Stimulated activated CD8-positive, alpha-beta memory T cell treated with anti-CD3 and anti-CD28 coated beads, Interleukin-7, amount 100 ng/mL, for 4 hours (primary cell): ENCODE measurements at places on chromosomes 6 and 20.

- DNase-seq = no peak
Measured at GRCh38 chr6:16512544-16513290, 248.5 kb downstream of the ATXN1 start.

GRCh38 chr6:15504040-15504495, 158.8 kb downstream of the DTNBP1 start:
- DNase-seq = no peak

DNA sequence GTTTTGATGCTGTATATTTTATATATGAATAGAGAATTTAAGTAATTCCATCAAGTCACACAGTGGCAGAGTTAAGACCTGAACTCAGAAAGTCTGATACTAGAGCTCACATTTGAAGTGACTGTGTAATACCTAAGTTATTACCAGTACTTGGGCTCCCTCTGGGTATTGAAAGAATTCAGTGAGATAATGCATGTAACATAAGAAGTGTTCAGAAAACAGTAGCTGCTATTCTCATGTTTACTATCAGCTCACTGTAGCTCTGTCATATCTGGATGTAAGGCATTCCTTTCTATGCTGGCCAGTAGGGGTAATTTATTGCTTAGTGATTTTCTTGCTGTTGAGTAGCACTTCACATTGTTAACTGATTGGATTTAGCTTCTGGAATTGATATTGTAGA, 44.6 kb downstream of the NKX2-4 start:
- DNase-seq = no peak

DNA sequence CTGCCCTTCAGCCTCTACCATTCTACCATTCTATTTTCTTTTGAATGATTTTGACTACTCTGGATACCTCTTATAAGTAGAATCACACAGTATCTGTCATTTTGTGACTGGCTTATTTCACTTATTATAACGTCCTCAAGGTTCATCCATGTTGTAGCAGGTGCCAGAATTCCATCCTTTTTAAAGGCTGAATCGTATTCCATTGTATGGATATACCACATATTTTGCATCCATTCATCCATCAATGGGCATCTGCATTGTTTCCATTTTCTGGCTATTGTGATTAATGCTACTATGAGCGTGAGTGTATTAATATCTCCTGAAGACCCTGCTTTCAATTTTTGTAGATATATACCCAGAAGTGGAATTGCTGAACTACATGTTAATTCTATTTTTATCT, 105.5 kb downstream of the SYNE1 start:
- DNase-seq = no peak

- no peak for DNase-seq
Measured at GRCh38 chr20:62739067-62739466, 30.4 kb downstream of the NTSR1 start.

GRCh38 chr6:119501798-119502483, 152.4 kb upstream of the MAN1A1 start:
- no peak for DNase-seq

DNA sequence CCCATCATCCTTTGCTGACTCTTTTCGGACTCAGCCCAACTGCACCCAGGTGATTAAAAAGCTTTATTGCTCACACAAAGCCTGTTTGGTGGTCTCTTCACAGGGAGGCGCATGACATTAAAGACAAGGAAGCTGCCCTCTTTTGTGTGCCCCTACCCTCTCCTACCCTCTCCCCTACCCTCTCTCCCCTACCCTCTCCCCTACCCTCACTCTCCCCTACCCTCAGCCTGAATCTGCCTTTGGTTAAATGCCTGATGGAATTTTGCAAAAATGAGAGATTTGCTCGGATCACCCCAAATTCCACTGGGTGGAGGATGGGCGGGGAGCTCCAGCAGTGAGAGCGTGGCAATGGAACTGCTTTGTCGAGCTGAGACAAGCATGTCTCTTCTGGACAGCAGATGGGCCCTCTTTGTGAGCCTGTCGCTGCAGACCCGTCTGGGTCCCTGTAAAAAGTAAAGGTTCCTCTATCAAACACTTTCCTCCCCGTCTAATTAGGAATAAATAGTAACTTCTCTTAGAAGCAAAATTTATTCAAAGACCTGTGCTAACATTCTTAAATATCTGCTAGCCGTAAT, 76.4 kb upstream of the MLN start:
- no peak for DNase-seq

DNA sequence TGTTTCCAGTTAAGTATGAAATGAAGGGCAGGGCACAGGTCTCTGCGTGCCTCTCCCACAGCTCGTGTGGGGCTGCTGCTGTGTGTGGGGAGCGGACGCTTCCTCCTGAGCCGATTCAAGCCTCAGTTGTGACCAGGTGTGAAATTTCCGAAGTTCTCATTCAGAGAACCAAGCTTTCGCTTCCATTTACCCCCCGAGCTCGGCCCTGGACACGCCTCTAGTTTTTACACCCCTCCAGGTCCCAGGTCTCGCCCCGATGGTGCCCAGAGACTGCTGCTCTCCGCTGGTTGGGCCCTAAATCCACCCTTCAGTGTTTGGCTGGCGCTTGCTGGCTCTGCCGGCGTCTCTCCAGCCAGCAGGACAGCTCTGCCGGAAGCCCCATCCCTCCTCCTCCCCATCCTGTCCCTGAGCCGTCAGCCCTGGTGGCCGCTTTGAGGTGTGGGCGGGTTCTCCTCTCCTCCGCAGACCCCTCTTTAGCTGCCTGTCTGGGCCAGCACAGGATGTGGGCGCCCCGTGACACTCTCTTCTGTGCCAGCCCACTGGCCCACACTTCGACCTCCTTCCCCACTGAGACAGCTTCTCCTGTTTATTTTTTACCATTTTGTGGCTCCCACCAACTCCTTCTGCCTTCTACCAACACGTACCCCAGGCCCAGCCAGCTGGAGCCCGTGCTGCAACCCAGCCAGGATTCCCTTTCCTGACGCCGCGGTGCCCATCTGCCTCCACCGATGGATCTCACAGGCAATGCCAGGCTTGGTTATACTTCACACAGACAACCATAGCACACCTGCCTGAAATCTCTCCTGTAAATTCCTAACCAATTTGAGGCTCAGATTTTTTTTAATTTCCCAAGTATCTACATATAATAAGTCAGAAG, 142.8 kb downstream of the DLL1 start:
- DNase-seq = peak; percentile 66

DNA sequence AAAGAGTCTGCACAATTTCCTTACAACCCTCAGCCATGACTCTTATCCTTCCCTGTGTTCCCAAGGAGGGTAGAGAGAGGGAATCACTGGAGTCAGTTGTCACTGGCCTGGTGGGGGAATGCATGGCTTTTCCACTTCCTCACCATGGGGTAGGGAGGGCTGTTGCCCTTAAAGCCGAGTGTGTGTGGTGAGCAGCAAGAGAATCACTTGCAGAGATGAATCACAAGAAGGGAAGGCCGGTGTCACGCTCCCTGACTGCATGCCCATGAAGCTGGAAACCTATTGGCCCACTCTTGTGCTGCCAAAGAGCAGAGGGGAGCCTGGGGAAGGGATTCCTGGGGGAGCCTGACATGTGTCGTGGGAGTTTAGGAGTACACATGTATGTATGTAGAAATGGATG, 18.1 kb upstream of the BMP6 start:
- no peak for DNase-seq

DNA sequence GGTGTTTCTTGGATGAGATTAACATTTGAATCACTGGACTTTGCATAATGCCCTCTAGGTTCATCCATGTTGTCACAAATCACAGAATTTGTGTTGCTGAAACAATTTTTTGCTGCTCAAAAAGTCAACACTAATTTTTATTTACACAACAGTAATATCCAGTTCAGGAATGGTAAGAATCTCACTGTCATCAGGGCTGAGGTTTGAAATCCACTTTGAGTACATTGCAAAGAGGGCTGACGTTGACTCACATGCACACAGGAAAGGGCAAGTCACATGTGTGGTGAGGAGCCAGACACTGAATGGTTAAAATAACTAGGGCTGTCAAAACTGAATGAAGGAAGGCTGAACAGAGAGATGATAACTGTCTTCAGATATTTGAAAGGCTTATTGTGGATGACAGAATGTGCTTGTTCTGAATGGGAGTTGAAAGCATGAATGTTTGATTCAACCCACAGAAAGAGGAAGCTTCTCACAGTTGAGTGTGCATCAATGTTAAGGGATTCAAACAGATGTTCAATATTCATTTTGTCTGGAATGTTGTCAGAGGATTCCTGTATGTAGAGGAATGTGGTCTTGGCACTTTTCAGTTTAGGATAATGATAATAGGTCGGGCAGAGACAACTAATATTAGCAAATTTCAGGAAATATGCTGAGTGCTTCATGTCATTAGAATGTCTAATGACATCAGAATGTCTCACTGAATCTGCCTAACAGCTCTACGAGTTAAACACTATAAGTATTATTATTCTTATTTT, 3.6 kb upstream of the ADGRG6 start:
- DNase-seq = no peak

- DNase-seq = no peak
Measured at GRCh38 chr20:54711071-54711470, 235.7 kb downstream of the DOK5 start.

GRCh38 chr6:56671160-56671559, 28.5 kb upstream of the DST start:
- DNase-seq = no peak

GRCh38 chr6:132969196-132969595, 154.8 kb downstream of the RPS12 start:
- DNase-seq = no peak

GRCh38 chr20:60869625-60870024, 382.4 kb upstream of the CDH4 start:
- no peak for DNase-seq

DNA sequence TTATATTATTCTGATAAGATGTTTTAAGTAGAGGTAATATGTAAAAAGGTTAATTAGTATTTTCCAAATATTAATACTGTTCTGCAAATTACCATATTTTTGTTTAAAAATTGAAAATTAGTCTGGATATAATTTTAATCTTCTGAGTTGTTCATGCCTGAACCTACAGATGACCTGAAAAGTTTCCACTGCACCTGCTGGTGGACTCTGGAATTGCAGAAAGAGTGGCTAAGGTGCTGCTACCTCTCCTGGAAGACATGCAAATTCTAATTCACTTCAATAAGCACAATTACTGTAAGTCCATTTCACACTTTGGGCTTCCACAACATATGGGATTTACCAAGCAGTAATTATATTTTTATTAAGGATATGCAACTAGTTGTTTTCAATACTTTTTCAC, 77.7 kb upstream of the OLIG3 start:
- DNase-seq = peak; percentile 43

DNA sequence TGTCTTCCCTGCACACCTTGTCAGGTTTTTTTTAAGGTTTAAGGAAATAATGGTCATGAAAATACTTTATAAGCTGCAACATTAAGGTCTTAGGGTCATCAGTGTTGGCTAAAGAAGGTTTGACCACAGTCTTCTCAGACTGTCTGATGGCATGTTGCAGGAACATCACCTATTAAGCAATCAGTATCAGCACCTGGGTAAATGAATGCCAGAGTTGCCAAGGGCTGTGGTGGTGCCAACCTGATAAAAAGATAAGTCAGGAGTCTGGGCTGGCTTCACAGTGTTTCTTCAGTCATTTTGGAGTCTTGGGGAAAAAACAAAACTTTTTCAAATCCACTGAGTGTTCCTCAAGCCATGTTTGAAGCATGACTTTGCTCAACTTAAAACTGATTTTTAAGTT, 61.5 kb upstream of the VSTM2L start:
- DNase-seq = no peak

GRCh38 chr6:27062755-27063154, 184.7 kb upstream of the PRSS16 start:
- no peak for DNase-seq

DNA sequence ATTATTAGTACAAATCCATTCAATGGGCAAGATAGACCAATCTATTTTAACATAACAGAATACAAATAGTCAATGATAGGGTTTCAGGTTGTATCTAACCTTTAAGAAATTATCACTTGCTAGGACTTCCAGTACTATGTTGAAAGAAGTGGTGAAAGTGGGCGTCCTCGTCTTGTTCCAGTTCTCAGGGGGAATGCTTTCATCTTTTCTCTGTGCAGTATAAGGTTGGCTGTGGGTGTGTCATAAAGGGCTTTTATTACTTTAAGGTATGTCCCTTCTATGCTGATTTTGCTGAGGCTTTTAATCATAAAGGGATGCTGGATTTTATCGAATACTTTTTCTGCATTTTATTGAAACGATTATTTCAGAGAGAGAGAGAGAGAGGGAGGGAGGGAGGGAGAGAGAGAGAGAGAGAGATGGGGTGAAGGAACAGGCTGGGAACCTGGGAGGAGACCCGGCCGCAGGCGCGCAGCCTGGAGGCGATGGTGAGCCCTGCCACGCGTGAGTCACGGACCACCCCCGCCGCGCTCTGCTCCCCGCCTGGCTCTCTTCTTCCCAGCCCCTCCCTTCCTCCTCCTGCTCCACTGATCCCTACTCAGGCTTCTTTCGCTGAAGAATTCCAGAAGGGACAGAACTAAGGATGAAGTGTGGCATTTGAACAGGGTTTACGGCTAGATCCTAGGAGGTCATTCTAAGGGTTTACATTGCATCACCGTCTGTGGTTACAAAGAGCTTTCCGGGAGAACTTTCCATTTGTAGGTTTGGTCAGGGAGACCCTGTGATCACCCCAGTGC, 45.5 kb upstream of the HLA-E start:
- DNase-seq = no peak

DNA sequence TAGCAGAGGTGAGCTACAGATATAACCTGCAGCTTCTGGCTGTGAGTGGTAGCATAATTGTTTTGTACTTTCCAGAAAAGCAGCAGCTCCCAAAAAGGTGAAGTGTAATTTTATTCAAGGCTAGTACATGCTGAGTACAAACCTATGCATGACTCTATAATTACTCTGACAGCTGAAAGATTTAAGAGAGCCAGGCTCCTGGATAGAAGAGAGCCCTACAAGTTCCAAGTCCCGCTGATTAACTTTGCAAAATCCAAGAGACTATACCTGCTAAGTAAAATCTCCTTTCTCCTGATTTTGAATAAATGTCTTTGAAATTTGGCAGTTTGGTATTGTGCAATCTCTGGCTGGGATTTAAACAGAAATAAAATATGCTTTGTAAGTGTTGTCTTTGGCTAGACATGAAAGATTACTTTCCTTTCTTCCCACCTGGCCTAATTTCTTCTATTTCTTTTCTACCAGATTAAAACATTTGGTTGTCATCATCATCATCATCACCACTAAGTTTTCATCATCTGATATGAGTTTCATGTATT, 79.5 kb downstream of the CTNNBL1 start:
- no peak for DNase-seq

DNA sequence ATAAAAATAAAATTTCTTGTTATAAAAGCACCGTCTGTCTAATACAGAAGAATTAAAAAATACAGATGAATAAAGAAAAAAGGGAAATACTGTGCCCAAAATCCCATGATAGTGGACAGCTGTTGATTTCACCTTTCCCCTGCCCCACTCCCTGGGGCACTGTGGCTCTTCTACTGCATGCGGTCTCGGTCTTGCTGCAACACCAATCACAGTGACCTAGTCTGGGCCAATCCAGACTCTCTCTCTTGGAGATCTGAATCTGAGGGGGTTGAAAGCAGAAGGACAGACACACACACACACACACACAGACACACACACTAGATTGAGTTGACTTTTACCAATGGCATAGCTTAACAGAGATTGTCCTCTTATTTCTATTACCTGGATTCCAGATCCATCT, 70.5 kb upstream of the FYN start:
- DNase-seq = no peak

- no peak for DNase-seq
Measured at GRCh38 chr20:36526521-36527011, 14.8 kb upstream of the MYL9 start.
